ENCODE measurements at places on chromosomes 12 and 14.
A peak's percentile ranks its signal among the peaks of the same experiment; 100 is the strongest.

DNA sequence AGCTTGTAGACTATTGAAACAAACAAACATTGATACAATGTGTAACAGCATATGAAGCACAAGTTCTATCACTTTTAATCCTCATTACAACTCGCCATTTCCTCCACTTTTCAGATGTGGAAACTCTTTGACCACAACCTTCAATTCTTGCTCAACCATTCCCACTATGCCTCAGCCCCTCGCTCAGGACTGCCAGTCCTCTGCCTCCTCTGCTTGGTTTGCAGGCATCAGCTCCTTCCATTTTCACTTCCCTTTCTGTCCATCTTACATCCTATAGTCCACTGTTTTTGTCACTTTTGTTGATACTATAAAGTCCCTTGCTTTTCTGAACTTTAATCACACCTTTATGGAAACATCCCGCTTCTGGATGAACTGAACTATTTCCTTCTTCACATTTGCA lies 28.2 kb upstream of the CD27 start:
- DNase-seq = no peak

GRCh38 chr14:93716746-93717667 lies 71.3 kb downstream of the PRIMA1 start:
- no peak for DNase-seq

DNA sequence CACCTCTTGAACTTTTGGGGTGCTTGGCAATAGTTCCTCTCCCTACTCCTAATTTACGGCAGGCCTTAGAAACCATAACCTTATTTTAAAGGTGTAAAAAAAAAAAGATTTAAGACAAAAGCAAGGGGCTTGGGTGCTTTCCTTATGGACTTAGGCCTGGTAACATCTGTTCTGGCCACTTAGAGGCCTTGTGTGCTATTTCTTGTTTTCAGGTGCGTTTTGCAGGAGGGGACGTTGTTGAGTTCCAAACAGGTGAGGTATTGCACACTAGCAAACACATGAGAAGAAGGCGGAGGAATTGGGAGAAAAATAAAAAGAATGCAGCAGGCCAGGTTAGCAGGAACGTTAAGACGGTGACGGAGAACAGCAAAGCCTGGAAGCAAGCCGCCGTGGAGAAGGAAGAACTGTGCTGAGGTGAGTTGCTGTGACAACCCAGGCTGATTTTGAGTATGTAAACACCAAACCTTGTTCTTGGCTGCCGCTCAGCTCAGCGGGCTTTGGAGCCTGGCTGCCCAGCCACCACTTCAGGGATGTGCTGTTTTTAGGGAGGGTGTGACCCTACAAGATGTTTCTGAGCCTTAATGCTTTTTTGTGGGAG lies 17.3 kb downstream of the EMG1 start:
- no peak for DNase-seq

DNA sequence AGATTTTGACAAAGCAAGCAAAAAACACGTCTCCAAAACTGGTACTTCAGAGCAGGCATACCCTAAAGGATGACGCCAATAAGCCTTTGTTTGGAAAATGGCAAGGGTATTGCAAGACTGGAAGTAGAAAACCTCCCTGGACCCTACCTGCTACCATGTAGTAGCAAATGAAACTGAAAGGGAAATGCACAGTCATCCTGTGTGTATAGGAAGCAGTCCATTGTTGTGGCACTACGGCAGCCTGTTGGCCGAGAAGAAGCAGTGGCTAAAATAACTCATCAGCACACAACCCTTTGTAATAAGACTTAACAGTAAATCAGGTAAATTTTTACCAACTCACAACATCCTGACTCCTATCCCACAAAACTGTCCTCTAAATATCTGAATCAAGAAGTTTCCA lies 386.4 kb downstream of the RGS6 start:
- no peak for DNase-seq

DNA sequence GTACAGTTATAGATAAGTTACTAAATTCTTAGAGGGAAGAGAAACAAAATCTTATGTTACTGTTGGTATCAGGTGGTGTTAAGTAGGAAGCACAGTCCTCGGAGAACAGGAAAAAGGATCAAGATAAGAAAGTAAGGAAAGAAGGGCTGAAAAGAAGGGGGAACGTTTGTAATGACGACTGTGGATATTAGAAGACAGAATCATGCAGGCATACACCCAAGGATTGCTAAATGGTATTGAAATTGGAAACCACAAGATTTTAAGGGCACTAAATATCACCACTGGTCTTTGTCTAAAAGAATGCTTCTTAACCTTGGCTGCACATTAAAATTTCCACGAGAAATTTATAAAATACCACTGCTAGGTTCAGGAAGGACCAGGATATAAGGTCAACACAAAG lies 34.1 kb upstream of the ERGIC2 start:
- DNase-seq = no peak

- no peak for DNase-seq
Observed at GRCh38 chr12:26845057-26845666, 12.2 kb upstream of the ITPR2 start.

GRCh38 chr14:77205566-77205965 lies 24.0 kb downstream of the TMEM63C start:
- DNase-seq = no peak

DNA sequence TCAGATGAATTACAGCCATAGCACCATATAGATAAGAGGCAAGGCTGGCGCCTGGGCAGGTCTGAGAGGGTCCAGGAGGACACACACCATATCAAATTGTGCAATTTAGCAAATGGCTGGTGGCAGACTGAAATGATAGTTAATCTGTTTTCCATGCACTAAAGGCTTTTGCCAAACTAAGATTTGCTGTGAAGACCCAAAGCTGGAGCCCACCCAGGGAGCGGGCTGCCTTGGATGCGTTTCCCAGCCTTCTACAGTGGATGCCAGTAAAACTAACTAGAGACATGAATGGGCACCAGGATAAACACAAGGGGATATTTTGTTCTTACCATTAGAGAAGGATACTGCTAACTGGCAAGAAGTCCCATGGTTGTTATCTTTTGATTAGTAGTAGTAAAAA lies 475.1 kb downstream of the DPF3 start:
- no peak for DNase-seq

DNA sequence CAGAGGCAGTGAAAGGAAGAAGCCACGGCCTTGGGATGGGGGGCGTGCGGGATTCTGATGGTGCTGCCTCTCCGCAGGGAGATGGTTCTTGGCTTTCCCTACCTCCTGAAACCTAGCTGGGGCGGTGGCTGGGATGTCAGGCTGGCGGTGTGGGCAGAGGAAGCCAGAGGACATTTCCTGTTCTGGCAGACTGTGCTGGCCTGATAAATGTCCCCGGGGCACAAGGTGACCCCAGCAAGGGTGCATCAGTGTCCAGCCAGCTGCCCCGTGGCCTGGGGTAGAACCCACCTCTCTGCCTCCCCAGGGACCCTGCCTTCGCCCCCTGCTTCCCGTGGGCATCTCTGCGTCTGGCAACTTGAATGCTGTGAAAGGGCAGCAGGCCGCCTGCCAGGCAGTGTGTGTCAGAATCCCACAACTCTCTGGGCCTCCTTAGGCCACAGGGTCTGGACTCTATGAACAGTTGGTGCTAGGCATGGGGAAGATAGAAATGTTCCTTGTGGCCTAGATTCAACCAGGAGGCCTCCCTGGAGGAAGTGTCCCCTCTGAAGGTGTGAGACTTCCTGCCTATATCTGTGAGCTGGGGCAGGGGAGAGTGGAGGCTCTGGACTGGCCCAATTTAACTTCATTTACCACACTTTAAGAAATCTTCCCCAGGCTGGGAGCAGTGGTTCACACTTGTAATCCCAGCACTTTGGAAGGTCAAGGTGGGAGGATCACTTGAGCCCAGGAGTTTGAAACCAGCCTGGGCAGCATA lies 4.9 kb downstream of the SH2B3 start:
- no peak for DNase-seq

DNA sequence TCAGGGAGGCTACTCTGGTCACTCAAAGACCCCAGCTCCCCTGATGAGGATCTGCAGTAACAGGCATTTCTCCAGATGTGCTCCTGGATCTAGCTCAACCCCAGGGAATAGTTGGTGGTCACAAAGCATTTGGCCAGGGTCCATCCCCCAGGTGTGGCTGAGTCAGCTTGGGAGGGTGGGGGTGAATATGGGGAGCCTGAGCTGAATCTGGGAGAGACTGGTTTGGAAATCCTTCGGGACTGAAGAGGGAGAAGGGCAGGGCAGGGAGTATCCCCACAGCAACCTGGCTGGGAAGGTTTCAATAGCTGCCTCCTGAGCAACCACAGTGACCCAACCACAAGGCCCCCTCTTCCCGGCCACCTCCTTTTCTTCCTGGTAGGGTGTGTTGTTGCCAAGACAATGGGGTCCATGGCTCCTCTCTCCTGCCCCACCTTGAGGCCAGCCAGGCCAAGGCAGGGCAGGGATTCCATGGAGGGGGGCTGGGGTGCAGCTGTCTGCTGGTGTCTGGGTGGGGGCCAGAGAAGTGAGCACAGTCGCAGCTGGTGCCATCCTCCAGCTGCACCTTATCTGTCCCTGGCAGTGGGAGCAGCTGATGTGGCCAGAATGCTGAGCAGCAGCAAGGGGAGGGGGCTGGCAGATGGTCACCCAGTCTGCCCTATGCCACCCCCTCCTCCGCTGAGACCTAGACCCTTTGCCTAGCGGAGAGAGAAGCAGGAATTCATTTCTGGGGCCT lies 5.5 kb downstream of the ASIC1 start:
- no peak for DNase-seq

GRCh38 chr12:102478405-102479098 lies 1.8 kb downstream of the IGF1 start:
- DNase-seq = no peak

- DNase-seq = no peak
Observed at GRCh38 chr12:88298761-88299242, 156.7 kb downstream of the TMTC3 start.

DNA sequence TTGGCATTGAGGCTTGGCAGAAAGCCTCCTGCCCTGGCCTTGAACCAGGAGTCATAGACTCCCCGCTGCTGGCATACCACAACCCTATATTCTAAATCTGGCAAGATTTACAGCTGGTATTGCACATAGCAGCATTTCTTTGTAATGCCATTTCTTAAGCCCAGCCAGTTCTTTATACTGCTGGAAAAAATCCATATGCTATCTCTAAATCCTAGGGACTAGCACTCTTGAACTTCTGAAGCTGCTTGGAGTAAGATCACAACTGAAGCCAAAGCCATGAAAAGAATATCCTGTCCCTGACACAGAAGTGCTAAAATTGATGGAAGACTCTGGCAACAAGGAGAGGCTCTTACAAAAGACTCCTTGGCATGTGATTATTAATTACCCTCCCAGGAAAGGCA lies 89.3 kb downstream of the KCNC2 start:
- DNase-seq = no peak

DNA sequence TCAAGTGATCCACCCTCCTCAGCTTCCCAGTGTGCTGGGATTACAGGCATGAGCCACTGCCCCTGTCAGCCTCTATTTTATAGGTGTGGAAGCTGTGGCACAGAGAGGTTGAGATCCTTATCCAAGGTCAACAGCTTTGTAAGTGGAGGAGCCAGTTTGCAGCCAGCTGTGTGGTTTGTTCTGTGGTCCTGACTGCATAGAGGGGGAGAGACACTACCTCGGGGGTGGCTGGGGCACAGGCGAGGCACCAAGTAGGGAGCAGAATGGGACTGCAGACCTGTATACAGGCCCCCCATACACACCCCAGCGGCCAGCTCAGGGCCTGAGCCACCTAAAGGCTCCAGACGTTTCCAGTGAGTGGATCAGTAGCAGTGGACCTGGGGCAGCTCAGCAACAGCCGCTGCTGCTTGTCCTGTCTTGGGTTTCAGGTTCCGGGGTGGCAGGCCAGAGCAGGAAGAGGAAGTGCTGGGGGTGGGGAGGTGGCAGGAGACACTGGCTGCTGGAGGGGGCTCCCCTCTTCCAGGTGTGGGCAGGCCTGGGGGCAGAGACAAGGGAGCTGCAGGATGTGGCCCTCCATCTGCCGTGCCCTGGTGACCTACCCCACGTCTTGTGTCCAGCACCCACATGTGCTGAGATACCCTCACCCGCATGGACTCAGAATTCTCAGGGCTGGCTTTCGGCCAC lies 11.0 kb downstream of the ORAI1 start:
- no peak for DNase-seq

GRCh38 chr12:109764776-109765445 lies 51.3 kb downstream of the FAM222A start:
- no peak for DNase-seq

DNA sequence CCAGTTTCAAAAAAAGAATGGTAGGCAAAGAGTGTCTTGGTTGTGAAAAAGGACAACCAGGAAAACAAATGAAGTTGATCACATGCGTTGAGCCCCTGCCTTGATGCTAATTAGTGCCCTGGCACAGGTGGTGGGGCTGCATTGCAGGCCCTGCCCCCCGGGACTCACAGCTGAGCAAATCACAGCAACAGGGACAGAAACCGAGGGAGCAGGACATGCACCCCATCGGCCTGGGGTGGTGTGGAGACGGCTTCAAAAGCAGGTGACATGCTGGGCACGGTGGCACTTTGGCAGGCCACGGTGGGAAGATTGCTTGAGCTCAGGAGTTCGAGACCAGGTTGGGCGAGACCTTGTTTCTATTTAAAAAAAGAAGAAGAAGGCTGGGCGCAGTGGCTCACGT lies 1.1 kb upstream of the PAPLN start:
- DNase-seq = no peak

- no peak for DNase-seq
Observed at GRCh38 chr12:42496886-42497285, 92.7 kb downstream of the PRICKLE1 start.

- no peak for DNase-seq
Observed at GRCh38 chr14:50941151-50941550, 3.1 kb downstream of the PYGL start.

DNA sequence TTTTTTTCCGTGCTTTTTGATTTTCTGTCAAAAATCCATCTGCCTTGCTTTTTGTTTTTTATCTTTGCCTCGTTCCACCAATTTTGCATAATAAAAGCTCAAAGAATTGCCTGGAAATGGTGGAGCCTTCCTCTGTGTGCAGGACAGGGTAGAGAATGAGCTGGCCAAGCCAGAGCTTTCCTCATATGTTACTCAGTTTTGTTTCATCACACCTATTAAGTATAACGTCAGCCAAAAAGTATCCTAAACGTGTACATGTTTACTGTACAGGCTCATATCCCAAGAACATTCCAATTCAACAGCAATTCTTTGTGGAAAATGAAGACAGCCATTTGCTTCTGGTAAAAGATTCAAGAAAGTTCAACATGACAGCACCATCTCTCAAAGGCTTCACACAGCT lies 191.2 kb upstream of the LMNTD1 start:
- no peak for DNase-seq

GRCh38 chr12:16070113-16070512 lies 159.0 kb downstream of the DERA start:
- no peak for DNase-seq

- DNase-seq = no peak
Observed at GRCh38 chr12:24470050-24470449, 478.9 kb downstream of the BCAT1 start.

- DNase-seq = peak; percentile 7
Observed at GRCh38 chr14:45201905-45202304, 51.1 kb downstream of the MIS18BP1 start.

- no peak for DNase-seq
Observed at GRCh38 chr12:4775936-4776335, 55.7 kb downstream of the GALNT8 start.

DNA sequence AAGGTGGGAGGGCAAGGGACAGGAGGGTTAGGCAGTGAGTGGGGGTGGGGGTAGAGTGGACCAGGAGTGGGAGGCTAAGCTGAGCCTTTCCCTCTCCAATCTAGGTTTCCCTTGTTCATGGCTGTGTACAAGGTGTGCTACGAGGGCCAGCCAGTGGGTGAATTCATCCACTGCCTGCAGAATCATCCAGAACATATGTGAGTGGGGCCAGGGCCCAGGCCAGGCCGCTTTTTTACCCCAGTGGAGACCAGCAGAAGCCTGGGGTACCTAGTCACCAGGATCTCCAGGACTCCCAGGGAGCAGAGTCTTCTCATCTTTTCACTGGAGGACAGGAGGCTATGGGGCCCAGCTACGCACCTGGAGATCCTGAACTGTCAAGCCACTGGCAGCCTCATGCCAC lies 2.7 kb upstream of the COX14 start:
- no peak for DNase-seq
